ENCODE measurements at places on chromosomes 5 and 9.

DNA sequence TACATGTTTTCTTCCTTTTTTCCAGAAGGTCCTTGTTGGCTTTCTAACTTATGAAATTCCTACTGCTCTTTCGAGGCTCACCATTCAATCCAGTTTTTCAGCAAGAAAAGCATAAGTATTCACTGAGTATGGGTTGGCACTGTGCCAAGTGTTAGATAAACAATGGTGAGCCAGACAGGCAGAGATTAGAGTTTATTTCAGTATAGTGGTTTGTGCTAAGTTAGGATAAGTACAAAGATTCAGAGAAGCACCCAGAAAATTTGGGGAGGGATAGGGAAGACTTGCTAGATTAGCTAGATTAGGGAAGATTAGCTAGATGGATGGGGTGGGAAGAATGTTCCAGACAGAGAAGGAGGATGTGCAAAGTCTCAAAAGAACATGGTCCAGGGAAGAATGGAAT, 122.9 kb downstream of the OXCT1 start:
- peaks cover 40% of the 10 kb centered on the region for H3K36me3 ChIP-seq
- no peak overlapping the region for H3K4me3 ChIP-seq
- peaks cover 7% of the 10 kb centered on the region for H3K4me1 ChIP-seq

GRCh38 chr5:110638970-110639902, 87.2 kb downstream of the TMEM232 start:
- H3K27me3 ChIP-seq = no peaks in the 10 kb centered on the region
- H3K4me3 ChIP-seq = no peak overlapping the region
- no peaks in the 10 kb centered on the region for H3K4me1 ChIP-seq

GRCh38 chr9:120725907-120726306, 11.6 kb upstream of the MEGF9 start:
- no peaks in the 10 kb centered on the region for H3K36me3 ChIP-seq
- H3K27me3 ChIP-seq = no peaks in the 10 kb centered on the region
- H3K27ac ChIP-seq = no peak overlapping the region
- H3K4me1 ChIP-seq = peaks cover 4% of the 10 kb centered on the region
- DNase-seq = no peak

DNA sequence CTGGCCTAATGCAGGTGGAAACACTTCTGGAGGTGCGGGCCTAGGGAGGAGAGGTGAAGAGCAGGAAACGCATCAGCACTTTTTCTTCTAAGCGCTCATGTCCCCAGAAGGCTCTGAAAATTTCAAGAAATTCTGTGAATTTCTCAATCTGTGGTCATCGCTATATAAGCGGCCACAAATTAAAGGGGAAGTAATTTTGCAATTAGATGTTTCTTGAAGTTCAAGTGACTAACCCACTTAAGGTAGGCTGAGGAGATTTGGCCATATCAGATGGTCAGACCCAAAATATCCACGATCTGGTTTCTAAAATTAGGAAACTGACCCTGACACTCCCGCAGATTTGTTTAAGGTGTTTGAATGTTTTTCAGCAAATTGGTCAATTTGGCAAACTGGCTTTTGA, 16.6 kb upstream of the HMGCR start:
- no peak overlapping the region for H3K27ac ChIP-seq
- no peaks in the 10 kb centered on the region for H3K36me3 ChIP-seq
- no peak overlapping the region for H3K4me3 ChIP-seq

GRCh38 chr5:73498057-73498992, at the start of gene BTF3:
BTF3 (plus strand) TSS chr5:73498442; CDS start chr5:73498668, 226 bp downstream.
- H3K4me1 ChIP-seq = peaks cover 19% of the 10 kb centered on the region
- peak within 1 kb of the TSS; percentile 81 for H3K4me3 ChIP-seq
- peak; percentile 91 for DNase-seq
- peak within 1 kb of the TSS; percentile 90 for H3K27ac ChIP-seq

- no peaks in the 10 kb centered on the region for H3K27me3 ChIP-seq
- peak overlapping the region; percentile 74 for H3K27ac ChIP-seq
- DNase-seq = no peak
- peaks cover 3% of the 10 kb centered on the region for H3K36me3 ChIP-seq
- peaks cover 35% of the 10 kb centered on the region for H3K4me1 ChIP-seq
Measured at GRCh38 chr9:134325096-134325812, 1.0 kb upstream of the RXRA start.

DNA sequence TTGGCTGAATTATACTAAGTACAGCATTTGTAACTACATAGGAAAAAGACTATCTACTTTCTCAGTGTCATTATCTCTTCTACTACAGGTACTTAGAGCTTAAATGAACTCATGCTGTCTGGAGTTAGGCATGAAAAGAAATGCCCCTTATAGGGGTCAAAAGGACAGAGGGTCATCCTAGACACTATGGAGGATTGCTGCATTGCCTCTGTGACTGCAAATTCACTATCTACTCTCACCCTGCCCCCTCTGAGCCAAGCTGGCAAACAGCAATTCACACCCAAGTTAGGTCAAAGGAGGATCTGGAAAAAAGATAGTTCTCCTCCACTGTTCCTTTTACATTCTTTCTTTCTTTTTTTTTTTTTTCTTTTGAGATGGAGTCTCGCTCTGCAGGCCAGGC, 36.7 kb downstream of the ANKRD31 start:
- H3K27me3 ChIP-seq = 0 out of 2 replicates have a peak, but pooled peaks cover 5% of the 10 kb centered on the region
- H3K36me3 ChIP-seq = no peaks in the 10 kb centered on the region
- H3K4me1 ChIP-seq = no peaks in the 10 kb centered on the region
- H3K4me3 ChIP-seq = no peak overlapping the region
- no peak overlapping the region for H3K27ac ChIP-seq

DNA sequence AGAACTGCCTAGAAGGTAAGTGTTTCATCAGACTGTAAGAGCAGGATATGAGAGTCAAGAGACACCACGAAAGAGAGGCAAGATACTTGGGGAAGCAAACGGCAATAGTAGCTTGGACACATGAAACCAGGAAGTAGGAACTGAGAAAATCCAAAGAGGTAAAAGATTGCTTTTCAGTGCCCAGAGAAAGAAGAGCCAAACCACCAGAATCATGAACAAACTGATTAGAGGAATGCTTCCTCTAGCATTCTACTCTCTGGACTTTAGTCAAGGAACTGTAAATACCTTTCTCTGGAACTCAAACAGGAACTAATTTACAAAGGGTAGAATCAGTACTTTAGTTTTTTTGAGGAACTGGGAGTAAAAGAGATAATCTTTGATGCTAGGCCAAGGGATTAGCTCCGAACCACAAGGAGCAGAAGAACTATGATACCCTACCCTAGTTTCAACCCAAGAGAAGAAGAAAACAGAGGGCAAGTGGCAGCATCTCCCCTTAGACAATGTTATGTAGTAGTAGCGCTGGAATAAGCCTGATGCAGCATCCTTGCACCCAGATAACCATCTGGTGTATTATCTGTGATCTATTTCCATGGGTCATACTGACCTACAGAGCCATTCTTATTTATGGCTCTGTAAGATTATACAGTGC, 41.3 kb downstream of the EFCAB9 start:
- peaks cover 35% of the 10 kb centered on the region for H3K36me3 ChIP-seq
- H3K27ac ChIP-seq = no peak overlapping the region
- no peak for DNase-seq
- no peaks in the 10 kb centered on the region for H3K27me3 ChIP-seq

- no peaks in the 10 kb centered on the region for H3K36me3 ChIP-seq
- no peak overlapping the region for H3K4me3 ChIP-seq
- no peaks in the 10 kb centered on the region for H3K4me1 ChIP-seq
- no peak for DNase-seq
- H3K27me3 ChIP-seq = no peaks in the 10 kb centered on the region
Measured at GRCh38 chr9:38092200-38092524, 23.1 kb upstream of the SHB start.

- no peaks in the 10 kb centered on the region for H3K36me3 ChIP-seq
- H3K4me3 ChIP-seq = no peak overlapping the region
- H3K27me3 ChIP-seq = no peaks in the 10 kb centered on the region
- no peak for DNase-seq
- no peak overlapping the region for H3K27ac ChIP-seq
Measured at GRCh38 chr5:87916320-87916719, 352.3 kb downstream of the TMEM161B start.

- no peaks in the 10 kb centered on the region for H3K36me3 ChIP-seq
- H3K4me1 ChIP-seq = no peaks in the 10 kb centered on the region
- no peak overlapping the region for H3K4me3 ChIP-seq
- H3K27me3 ChIP-seq = no peaks in the 10 kb centered on the region
- no peak overlapping the region for H3K27ac ChIP-seq
- no peak for DNase-seq
Measured at GRCh38 chr5:110354311-110354710, 372.2 kb downstream of the TMEM232 start.

GRCh38 chr9:89975630-89976029, 370.8 kb downstream of the GADD45G start:
- no peak overlapping the region for H3K4me3 ChIP-seq
- H3K36me3 ChIP-seq = no peaks in the 10 kb centered on the region
- no peaks in the 10 kb centered on the region for H3K4me1 ChIP-seq
- no peak for DNase-seq
